Activated naive CD8-positive, alpha-beta T cell treated with anti-CD3 and anti-CD28 coated beads, Interleukin-2, amount 50 U/mL, for 24 hours (primary cell): ENCODE measurements at places on chromosomes 2 and 18.

- no peak for DNase-seq
Measured at GRCh38 chr18:54967786-54968185, 8.5 kb upstream of the CCDC68 start.

- DNase-seq = no peak
Measured at GRCh38 chr18:8261651-8262091, 347.6 kb upstream of the RAB12 start.

DNA sequence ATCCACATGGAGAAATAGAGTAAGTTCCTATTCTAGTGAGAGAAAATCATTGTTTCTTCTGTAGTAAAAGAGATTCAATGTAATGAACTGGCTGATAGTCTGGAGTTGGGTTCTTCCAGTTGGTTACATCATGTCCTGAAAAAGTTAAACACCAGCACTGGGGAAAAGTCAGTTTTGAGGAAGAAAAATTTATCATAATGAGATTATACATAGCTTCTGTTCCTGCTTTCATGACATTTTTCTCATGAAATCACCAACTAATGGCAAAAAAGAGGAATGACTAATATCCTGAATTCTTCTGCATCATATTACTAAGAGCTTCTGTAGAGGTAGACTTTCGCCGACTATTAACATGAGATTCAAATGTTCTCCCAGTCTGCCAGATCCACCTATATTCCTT lies 69.2 kb upstream of the SLC9A2 start:
- no peak for DNase-seq

DNA sequence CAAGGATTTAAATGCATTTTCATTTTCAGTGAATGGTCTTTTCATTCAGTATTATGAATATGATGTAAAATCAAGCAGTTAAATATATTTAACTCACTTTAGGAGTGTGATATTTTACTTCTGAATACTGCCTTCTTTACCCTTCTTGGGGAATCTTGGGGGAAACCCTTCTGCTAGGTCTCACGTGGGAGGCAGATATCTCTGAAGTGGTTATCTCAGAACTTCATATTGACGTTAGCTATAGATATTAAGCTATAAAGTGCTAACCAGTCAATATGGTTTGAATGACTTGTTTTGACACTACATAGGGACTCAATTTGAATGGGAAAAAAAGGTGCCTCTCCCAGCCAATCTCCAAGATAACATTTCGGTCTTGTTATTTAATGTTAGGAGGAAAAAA lies 9.8 kb downstream of the REL start:
- DNase-seq = no peak

DNA sequence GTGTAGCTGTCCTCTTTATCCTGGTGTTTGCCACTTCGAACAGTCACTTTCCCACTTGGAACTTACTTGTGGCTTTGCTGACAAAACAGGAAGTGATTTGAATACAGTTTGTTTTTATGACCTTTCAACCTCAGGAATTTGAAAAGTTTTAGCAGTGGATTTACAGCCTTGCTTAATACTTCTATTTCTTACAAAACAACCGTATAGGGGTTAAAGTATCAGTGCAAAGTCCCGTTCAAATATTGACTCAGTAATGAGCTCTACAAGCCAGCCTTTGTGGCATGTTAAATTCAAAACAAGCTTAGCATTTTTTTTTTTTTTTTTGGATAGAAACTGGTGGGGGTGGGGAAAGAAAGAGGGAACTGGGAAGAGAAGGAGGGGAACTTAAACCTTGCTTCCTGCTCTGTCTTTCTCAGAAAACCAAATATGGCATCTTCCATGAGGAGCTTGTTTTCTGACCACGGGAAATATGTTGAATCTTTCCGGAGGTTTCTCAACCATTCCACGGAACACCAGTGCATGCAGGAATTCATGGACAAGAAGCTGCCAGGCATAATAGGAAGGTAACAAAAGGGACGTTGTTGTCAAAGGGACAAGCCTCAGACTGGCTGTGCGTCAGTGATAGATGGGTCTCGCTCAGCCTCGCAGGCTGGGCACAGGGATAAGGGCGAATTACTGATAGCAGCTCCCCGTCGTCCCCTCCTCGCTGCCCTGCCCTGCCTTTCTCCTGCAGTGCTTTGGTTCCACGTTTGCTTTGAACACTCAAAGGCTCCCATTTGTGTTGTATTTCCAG lies at the start of gene HNMT:
HNMT (plus strand) TSS at position 408 of the 793 bp plus-strand sequence; CDS start at position 427, 19 bp downstream.
- no peak for DNase-seq
